ENCODE measurements at places on chromosomes 3 and 15. TPM values are rescaled to one million over a fixed set of nuclear protein-coding genes. Genes with fewer than 3 reads are reported as not detected.

GRCh38 chr3:36192901-36193300 is 187.4 kb upstream of the STAC start:
- DNase-seq: no peak

- no peak for DNase-seq
These were observed 15.2 kb downstream of the DNAJC19 start for GRCh38 chr3:180974286-180974685.

- peak; percentile 59 for DNase-seq
These were observed 23.1 kb downstream of the EPM2AIP1 start for GRCh38 chr3:36969540-36970432.

DNA sequence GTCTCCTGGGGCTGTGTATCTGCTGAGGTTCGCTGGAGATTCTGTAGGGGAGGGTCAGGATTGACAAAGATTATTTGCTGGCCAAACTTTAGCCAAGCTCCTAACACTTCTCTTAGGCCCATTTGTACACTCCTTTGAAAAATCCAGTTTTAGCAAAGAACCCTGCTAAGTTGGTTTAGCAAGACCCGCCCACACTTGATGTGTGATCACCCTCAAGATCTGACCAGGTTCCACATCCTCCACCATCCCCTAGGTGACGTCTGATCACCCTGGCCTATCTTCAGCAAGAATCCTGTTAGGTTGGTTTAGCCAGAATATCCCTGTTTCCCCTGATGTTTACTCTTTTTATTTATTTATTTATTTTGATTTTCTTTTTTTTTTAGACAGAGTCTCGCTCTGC is 14.8 kb upstream of the SLC35G2 start:
- no peak for DNase-seq

The PARP15 gene
- under 0.01 TPM for total RNA-seq

GRCh38 chr3:122014741-122015140 is 7.3 kb downstream of the ILDR1 start:
- DNase-seq: no peak

DNA sequence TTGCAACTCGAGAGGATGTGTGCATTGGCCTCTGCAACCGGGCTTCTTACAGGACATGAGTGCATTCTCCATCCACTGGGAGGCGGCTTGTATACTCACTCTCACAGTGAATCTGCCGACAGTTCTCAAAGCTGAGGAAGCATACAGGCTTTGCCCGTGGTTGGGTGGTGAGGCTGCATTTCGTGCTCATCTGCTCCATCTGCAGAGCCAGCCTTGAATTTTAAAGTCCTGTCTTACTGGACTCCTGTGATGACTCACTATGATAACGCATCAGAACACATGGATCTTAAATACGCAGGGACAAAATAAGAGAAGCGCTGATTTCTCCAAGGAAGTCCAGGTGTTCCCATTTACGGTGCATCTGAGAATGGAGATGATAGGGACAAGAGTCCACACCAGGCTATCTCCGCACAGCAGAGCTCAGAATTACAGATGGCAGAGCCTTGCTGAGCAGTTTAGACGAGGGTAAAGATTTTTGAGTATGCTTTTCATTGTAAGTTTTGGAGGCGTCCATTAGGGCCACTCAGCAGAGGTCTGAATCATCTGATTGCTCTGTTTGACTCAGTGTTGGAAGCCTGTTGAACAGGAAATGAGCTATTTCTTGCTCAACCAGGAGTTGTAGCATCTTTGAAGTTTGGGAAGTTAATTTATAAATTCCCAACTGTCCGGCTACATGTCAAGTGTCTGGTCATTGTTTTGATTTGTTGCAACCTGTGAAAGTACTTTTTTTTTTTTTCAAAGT is 87.1 kb downstream of the GABRG3 start:
- no peak for DNase-seq

DNA sequence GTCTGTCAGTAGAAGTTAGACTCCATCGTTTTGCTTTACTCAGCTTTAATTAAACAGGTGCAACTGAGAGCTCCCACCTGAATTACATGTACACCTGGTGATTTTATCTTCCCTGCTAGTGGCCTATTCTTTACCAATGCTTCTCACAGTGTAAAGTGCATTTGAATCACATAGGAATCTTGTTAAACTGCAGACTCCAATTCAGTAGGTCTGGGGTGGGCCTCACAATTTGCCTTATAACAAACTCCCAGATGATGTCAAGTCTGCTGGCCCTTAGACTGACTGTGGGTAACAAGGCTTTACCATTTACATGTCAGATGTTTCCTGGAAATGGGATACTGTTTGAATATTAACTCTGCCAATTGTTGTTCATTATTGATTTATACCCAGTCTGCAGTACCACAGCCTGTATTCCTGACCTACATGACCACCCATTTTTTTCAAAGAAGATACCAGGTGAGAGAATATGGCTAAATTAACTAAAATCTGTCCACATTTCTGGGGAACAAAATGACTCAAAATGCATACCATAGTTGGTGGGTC is 37.2 kb downstream of the CMSS1 start:
- no peak for DNase-seq

DNA sequence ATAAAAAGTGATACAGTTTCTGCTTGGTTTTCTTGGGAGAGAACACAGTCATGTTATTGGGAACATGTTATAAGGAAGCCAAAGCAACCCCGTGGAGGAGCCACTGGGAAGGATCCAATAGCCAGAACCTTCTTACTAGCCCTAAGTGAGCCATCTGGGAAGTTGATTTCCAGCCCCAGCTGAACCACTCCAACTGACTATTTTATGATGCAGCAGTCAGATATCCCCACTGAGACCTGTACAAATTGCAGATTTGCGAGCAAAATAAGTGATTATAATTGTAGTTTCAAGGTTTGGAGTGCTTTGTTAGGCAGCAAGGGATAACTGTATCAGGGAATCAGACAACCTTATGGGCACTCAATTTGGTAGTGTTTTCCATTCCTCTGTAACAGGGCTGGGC is 43.3 kb upstream of the ZPLD1 start:
- DNase-seq: no peak

DNA sequence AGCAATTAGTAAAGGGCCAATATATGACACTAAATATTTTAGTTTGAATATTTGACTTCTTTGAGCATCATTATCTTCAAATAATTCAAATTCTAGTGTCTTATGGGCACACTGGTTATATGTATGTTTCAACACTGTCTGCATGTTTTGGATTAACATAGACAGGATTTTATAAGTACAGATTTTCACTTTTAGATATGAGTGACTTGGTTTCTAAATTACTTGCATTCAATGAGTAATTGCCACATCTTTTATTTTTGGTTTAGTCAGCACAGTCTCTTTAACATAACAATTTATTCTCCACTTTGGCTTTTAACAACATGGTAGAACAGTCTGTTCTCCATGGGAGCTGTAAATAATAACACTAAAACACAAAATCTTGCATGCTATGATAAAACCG is 674.8 kb downstream of the TBL1XR1 start:
- no peak for DNase-seq

DNA sequence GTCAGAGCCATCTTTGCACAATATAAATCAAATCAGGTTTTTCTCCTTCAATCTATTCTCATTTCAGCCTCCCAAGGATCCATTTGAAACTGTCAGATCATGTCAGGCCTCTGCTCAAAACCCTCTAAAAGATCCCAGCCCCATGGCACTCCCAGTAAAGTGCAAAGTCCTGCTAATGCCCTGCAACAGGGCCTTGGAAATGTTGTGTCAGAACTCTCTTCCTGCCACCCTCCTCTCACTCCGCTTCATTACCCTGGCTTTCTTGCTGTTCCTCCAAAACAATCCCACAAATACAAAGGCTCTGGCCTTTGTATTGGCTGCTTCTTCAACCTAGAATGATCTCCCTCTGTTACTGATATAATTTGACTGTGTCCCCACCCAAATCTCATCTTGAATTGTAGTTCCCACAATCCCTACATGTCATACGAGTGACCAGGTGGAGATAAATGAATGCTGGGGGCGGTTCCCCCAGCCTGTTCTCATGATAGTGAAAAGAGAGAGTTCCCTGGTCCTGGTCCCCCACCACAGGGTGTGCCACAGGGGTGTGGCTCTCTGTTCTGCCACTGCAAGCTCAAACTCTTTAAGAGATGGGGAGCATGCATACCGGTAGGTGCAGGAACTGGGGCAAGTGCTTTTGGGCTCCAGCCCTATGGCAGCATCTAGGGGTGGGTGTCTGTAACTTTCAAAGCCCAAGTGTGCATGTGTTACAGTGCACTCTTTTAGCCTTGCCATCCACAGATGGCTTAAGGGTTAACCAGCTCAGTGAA is 22.9 kb upstream of the TRA2B start:
- no peak for DNase-seq

GRCh38 chr15:85749261-85750151 is 45.2 kb downstream of the KLHL25 start:
- no peak for DNase-seq

GRCh38 chr3:189316296-189317019 is 144.7 kb downstream of the TPRG1 start:
- DNase-seq: no peak

GRCh38 chr3:177811835-177812234 is 614.6 kb upstream of the TBL1XR1 start:
- no peak for DNase-seq

GRCh38 chr3:41357271-41357670 is 158.0 kb downstream of the CTNNB1 start:
- no peak for DNase-seq

GRCh38 chr15:53251996-53252395 is 461.9 kb upstream of the ONECUT1 start:
- no peak for DNase-seq

The CTDSPL2 gene
- 49.3 TPM for total RNA-seq

GRCh38 chr3:119331661-119332060 is 37.5 kb downstream of the ARHGAP31 start:
- DNase-seq: peak; percentile 34

- no peak for DNase-seq
These were observed 73.8 kb downstream of the BDH1 start for GRCh38 chr3:197482001-197482400.

DNA sequence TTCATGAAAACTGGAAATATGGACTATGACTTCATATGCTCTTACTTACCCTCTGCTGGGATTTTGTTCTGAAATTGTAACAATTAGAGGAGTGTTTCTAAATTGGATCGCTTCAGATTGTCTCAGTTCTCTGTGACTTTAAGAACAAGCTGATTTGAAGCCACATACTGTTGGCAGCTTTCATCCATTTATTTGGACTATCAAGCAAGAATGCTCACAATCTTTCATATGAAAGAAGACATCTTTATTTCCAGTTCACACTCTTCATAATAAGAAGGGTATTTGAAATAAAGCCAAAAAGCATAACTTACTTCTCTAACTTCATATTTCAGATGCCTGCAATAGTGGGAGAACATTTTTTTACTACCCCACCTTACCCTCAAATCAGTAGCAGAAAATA is 491.6 kb upstream of the TPRG1 start:
- no peak for DNase-seq

GRCh38 chr3:39080026-39080425 is 27.4 kb downstream of the GORASP1 start:
- DNase-seq: no peak

- DNase-seq: no peak
These were observed 462.2 kb upstream of the PROK2 start for GRCh38 chr3:72247126-72247525.

The RGMA gene
- not detected for total RNA-seq

DNA sequence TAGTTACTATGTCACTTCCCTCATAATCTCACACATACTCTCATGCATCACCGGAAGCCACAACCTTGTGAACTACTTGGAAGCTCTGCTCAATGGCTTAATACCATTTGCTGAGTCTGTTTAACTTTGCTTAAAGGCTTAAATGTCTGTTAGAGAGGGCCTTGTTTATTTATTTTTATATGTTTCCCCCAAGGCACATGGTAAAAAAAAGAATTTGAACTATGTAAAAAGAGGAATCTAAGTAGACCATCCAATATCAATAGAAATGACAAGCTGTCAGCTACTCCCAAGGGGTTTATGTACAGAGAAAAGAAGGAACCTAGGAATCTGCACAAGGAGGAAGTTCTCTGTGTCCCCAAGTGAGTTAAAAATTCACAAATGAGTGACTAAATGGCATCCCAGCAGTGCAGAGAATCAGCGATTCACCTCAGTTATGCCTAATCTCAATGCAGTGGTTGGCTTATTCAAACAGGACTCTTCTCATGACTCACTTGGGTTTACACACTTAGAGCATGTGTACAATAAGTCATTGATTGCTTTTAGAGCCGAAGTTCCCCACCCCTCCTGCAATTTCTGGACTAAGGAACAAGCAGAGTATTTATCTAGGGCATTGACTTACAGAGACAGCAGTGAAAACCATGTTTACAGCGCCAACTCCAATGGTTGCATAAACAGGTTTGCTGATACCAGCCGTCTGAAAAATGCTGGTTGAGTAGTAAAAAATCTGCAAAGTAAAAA is 24.4 kb downstream of the SLC2A2 start:
- DNase-seq: peak; percentile 70

DNA sequence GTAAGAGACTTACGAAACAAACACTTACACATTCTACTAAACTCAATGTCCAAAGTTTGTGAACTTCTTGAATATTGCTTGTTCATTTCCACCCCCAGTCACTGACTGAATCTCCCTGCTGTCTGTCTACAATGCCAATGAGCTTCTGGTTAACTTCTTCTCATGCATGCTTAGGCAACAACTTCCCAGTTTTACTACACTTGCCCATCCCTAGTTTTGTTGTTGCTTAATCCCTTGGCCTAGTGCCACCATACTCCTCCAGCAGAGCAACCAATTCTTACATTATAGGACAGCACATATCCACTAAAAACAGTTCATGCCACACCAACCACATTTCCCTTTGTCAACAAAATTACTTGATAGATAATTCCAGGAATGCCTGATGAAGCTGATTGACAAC is 40.9 kb upstream of the CCR2 start:
- DNase-seq: peak; percentile 43

DNA sequence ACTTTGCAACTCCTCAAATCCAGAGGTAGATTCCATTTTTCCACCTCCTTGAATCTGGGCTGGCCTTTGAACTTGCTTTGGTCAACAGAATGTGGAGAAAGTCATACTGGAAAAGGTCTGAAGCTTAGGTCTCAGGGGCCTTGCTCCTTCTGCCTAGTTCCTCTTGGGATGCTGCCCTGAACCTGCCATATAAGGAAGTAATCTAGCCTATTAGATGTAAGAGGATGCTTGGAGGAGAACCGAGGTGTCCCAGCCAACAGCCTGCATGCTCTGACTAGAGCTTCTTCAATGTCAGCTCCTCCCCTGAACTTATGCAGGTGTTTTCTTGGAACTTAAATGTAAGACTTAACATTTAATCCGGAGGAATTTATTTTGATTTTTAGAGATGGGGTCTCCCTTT is 2.0 kb upstream of the TMED3 start:
- DNase-seq: no peak

- no peak for DNase-seq
These were observed 210.9 kb downstream of the ZIC1 start for GRCh38 chr3:147619921-147620560.

The ARNT2 gene
- total RNA-seq: 20.7 TPM

GRCh38 chr3:80232760-80233159 is 465.0 kb upstream of the ROBO1 start:
- DNase-seq: peak; percentile 59

The SLC2A2 gene
- total RNA-seq: under 0.01 TPM

DNA sequence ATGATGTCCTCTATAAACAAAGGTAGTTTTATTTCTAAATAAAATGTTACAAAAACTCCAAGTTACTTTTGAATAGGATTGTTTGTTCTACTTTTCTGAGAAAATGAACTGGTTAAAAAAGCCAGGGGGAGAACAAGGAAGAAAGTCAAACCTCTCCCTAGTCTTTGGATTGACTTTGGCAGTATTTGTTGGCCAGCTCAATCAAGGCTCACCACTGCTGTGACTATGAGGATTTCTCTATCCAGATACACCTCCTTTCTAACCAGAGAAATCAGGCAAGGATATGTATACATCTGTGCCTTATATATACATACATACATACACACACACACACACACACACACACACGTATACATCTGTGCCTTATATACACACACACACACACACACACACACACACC is 107.8 kb downstream of the FEZF2 start:
- DNase-seq: no peak
